NCI-H1930 (cell line): ENCODE measurements at places on chromosomes 12 and 14.

- DNase-seq = no peak
These were observed 6.1 kb downstream of the SOS2 start for GRCh38 chr14:50225067-50225973.

DNA sequence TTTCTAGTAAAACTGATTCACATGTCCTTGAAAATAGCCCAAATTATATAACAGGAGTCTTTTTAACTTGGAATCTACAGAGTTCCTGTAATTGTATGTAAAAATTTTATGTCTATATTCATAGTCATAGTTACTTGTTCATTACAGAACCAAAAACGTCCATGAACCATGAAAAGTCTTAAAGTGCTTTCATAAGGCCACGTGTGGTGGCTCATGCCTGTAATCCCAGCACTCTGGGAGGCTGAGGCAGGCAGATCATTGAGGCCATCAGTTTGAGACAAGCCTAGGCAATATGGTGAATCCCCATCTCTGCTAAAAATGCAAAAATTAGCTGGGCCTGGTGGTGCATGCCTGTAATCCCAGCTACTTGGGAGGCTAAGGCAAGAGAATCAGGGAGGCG is 48.4 kb downstream of the GALNT4 start:
- DNase-seq = no peak

DNA sequence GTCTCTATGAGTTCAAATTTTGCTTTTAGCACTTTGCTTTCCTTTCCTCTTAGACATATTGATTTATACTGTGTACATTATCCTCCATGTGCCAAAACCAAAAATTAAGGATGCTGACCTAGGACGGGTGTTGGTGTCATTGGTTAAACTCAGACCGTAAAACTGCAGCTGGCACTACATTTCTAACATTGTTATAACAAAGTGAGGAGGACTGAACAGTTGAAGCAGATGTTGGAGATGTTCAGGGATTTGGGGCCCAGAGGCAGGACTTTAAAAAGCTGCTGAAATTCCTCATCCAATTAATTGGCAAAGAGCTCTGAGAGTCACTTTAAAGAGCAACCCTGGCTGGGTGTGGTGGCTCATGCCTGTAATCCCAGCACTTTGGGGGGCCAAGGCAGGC is 72.4 kb downstream of the TMTC1 start:
- no peak for DNase-seq

DNA sequence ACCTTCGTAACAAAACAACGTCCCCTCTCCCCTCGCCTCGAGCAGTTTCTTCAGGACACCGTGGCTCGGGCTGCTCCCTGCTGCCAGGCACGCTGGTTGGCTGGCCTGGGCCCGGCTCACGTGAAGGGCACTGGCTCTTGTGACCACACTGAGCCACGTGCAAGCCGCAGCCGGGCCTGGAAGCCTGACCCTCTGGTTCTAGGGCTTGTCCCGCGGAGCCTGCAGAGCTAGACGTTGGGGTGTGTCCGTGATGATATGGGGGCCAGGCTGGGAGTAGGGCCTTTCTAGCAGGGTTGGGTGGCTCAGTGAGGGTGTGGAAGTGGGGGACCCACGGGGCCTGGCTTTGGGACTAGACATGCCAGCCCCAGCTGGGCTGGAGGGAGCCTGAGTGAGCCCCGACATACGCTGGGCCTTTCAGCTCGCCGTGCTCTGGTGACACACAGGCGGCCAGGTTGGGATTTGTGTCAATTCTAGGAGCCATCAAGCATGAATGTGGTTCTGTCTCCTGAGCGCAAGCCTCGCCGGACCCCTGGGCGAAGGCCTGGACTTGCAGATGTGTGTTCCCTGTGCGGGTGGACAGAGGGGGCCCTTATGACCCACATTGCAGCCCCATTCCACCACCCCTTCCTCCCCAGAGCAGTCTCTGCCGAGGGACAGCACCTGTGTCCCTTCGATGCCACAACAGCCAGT is 13.6 kb upstream of the AMN start:
- no peak for DNase-seq

DNA sequence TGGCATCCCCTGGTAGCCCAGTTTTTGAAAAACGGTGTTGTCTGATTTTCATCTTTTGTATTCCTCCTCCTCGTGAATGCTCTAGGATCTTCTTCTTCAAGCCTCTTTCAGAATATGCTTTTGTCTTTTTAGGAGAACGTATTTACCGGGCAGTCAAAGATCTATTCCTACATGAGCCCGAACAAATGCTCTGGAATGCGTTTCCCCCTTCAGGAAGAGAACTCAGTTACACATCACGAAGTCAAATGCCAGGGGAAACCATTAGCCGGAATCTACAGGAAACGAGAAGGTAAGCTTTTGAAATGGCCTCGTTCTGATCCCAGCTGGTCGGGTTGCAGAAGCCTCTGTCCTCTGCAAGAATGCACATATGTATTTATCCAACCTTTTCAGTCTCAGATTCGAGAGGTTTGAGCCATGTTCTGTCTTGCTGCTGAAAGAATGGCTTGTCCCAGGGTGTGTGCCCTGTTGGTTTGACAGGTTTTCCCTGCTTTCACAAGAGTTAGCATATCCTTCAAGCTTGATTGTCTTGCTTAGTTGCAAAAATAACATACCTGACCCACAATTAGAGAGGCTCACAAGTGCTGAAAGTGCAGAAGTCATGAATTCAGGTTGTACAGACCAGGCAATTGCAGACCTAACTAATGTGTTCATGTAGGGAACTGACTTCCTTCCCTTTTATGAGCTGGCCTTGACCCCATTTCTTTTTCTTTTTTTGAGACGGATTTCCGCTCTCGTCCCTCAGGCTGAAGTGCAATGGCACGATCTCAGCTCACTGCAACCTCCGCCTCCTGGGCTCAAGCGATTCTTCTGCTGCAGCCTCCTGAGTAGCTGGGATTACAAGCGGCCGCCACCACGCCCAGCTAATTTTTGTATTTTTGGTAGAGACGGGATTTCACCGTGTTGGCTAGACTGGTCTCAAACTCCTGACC is 6.8 kb downstream of the KMT5A start:
- DNase-seq = no peak

DNA sequence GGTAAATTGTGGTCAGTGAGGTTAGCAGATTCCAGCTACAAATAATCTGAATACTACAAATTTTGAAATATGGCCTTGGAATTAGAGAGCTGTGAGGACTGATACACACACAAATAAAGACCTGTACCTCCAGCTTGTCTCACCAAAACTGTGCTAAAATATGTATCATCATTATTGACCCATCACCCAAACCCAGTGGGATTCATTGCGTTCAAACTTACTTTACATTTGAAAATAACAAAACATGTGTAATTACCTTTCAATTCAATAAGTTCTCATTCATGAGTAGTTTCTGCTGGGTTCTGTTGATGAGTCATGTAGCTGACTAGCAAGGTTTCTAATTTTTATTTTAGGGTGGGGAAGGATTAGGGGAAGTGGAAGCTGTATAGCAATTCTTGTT is 170.9 kb downstream of the MSRB3 start:
- no peak for DNase-seq

GRCh38 chr12:67630373-67631088 is 18.0 kb upstream of the DYRK2 start:
- no peak for DNase-seq

DNA sequence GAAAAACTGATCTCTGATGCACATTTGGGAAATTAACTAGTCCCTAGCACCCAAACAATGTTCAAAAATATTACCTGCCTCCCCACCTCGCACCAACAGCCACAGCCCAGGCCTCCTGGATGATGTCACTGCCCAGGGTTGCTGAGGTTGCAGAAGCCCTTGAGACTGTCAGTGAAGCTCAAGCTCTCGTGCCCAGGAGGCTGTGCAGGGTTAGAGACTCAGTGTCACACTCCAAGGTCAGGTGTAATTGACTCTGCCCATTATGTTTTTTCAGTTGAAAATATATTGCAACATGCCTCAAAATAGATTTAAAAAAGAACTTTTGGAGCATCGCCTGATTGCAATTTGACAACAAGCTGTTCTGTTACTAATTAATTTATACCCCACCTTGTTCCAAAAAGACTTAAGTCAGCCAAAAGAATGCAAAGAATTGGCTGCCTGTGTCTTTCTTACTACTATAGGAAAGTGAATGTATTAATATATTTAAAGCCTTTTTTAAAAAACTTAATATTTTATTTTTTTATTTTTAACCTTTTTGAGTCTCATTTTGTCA is 72.3 kb downstream of the CMAS start:
- no peak for DNase-seq

- no peak for DNase-seq
These were observed 154.8 kb upstream of the FAR2 start for GRCh38 chr12:28994179-28994715.

DNA sequence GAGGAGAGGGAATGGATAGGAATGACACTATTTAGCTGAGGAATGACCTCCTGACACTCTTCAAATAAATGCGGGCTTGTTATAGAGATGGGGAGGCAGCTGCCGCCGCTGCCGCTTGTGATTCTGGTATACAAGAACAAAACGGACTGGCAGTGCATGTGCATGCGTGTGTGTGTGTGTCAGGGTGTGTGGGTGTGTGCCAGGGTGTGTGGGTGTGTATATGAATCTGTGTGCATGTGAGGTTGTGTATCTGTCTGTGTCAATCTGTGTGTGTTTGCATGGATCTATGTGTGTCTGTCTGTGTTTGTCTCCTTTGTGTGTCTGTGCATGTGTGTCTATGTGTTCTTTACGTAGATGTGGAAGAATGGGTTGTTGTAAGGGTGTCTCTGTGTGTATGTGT is 26.0 kb upstream of the LHX5 start:
- no peak for DNase-seq

- no peak for DNase-seq
These were observed 894.0 kb downstream of the NRXN3 start for GRCh38 chr14:79064214-79064613.

DNA sequence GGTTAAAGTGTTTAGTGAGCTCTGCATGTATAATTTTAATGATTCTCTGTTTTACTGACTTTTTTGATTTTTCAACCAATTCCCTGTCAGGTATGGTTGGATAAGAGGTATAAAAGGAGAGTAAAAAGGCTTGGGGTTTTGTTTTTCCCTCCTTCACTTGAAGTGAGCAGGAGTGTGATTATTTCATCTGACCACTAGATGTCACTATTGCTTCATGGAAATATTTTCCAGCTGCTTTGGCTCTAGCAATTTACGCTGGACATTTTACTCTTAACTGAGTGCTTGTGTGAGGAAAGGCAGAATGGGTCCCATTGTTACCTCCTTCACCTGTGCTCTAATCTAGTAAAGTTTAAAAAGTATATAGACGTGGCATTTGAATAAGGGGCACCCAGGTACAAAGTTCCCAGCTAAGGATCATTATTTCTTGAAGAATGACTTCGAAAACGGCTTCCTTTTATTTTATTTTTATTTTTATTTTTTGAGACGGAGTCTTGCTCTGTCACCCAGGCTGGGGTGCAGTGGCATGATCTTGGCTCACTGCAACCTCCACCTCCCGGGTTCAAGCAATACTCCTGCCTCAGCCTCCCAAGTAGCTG is 66.5 kb downstream of the TBC1D30 start:
- peak; percentile 57 for DNase-seq

GRCh38 chr12:48034835-48035805 is 30.8 kb upstream of the COL2A1 start:
- no peak for DNase-seq

GRCh38 chr14:96167224-96168148 is 37.2 kb upstream of the BDKRB2 start:
- no peak for DNase-seq

DNA sequence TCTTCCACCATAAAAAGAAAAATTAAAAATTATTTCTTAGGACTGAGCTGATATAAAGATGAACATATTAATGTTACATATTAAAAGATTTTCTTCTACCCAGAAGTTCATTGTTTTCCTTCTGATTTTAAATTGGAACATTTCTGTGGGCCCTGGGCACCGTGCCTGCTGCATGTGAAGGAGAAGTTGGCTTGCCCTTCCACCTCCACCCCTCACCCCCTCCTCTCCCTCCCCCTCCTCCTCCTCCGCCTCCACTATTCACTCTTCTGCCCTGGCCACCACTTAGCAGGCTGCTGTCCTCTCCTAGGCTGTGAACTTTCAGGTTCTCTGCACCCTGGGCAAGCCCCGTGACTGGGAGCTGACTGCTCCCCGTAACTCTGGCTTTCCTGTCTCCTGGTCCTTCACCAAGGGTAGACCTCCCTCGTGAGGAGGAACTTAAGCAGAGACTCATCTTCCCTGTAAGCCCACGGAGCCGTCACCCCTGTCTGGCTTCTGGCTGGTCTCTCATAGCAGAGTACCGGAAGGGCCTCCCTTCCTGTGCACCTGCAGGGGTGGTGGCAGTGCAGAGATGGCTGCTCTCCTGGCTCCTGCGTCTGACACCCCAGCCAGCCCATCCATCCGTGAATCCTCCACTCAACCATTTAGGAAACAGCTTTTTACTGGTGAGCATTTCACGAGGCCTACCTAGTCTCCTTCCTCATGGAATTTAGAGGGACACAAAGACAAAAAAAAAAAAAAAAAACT is 12.8 kb downstream of the TUNAR start:
- no peak for DNase-seq

- no peak for DNase-seq
These were observed 1772.0 kb upstream of the FLRT2 start for GRCh38 chr14:83757916-83758315.

- no peak for DNase-seq
These were observed 949 bp downstream of the PLBD2 start for GRCh38 chr12:113359133-113359938.

DNA sequence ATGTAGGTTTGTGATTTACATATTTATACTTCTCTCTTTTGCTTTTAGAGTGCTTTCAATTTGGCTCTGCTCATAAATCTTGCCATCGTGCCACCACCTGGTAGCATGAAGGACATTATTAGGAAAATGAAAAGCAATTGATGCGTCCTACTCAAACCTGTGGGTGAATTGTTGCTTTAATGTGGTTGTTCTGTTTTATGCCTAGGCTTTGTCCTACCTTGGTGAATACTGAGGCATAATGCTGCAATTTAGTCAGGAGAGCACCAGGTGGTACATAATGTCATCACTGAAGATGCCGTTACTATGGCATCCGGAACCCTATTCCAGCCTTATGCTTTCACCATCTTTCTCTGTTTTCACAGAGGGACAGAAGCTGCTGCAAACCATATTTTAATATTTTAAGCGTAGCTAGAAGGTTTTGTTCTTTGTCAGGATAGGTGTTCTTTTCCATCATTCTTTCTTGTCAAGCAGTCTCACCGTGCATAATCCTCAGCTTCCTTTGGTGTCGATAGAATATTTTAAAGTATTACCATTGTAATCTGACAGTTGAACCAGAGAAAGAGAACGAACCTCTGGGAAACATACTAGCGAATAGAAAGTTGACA is 68.5 kb upstream of the PKP2 start:
- peak; percentile 51 for DNase-seq

GRCh38 chr14:70709726-70710382 is 68.1 kb downstream of the TTC9 start:
- peak; percentile 65 for DNase-seq

DNA sequence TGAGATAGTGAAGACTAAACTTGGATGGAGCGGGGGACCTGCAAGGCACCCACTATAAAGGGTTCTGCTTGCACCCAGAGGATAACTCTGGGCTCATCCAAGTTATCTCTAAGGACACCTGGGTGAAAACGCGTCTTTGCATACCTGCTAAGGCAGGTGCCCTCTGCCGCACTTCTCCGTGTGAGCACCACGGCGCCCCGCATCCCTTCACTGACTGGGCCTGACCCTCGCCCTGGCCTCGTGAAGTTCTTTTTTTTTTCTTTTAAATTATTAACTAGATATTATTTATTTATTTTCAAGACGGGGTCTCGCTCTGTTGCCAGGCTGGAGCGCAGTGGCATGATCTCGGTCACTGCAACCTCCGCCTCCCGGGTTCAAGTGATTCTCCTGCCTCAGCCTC is 20.0 kb upstream of the APOF start:
- DNase-seq = no peak
